ENCODE measurements at places on chromosomes 2 and 18. TPM values are rescaled to one million over a fixed set of nuclear protein-coding genes. Genes with fewer than 3 reads are reported as not detected.

The ALPP gene
- total RNA-seq, result not detected

The C2orf78 gene
- total RNA-seq, result not detected

The PPP1R1C gene
- total RNA-seq, result not detected

The RIT2 gene
- total RNA-seq, result not detected

The POTEF gene
- total RNA-seq, result not detected

The G6PC2 gene
- total RNA-seq, result not detected

The PAX3 gene
- total RNA-seq, result not detected

The ACADL gene
- not detected for total RNA-seq

The UGT1A8 gene
- total RNA-seq, result not detected

The ORMDL1 gene
- 76.7 TPM for total RNA-seq

The GALNT13 gene
- total RNA-seq, result not detected

The CNRIP1 gene
- not detected for total RNA-seq

The KCNS3 gene
- total RNA-seq, result not detected

The WDSUB1 gene
- total RNA-seq, result 5.1 TPM

The DPP10 gene
- not detected for total RNA-seq

DNA sequence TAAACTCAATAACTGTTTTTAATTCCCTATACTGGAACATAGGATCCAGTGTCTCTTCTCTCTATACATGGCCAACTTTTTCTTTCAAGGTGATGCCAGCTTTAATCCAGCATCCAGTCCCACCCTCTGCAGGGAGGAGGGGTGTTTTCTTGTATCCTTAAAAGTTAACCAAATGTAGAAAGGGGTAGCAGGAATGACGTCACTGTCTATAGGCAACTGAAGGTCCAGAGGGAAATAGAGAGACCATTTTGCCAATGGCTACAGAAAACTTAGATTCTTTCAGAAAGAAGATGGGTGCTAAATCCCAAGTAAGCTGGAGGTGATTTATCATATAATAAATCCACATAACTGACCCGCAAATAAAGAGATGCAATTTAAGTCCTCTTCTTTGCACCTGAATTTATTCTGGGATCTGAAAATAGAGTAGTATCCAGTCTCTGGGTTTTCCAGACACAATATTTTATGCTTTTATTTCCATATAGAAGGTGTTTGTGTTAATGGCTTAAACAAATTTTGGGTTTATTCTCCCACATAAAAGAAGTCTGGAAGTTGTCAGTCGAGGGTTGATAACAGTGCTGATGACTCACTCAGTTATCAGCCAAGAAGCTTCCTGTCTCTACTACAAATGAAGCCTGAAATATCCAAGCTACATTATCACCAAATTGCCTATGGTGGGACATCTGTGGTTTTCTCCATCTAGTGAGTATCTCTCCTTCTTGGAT, 5.7 kb upstream of the DNER start:
- no peak for DNase-seq

DNA sequence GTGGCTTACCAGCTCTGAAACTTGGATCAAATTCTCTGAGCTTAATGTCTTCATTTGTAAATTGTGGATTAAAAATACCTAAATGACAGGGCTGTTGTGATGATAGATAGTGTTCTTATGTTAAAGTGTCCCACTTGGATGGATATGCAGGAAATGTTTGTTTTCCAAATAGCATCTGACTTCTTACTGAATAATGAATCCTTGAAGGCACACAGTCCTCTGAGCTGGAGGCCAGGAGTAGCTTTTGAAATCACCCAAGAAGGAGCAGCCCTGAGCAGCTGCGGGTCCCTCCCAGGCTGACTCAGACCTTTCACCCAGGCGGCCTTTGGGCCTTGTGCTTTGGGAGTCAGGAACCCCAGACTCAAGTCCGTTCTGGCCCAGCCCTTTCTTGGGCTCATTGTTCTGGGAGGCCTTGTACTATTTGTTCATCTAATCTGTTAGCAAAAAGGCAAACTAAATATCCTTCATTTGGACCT, 173.0 kb upstream of the GATA6 start:
- DNase-seq, result no peak

- no peak for DNase-seq
These were observed 24.7 kb downstream of the TLK1 start for GRCh38 chr2:171136024-171136423.

DNA sequence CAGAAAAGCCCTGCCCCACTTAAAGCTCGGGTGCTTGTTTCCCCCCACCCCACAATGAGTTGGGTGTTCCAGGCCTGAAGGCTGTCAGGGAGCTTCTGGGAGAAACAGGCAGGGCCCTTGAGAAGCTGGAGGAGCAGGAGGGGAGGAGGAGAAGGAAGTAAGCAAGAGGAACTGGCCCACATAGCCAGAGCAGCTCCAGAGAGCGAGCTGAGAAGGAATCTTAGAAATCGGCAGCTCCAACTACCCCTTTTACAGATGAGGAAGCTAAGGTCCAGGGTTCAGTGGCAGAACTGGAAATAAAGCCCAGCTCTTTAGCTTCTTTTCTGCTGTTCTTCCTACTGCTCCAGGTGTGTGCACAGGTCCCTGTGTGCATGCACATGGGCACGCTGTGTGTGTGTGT, 12.7 kb upstream of the KCNK3 start:
- DNase-seq, result no peak

DNA sequence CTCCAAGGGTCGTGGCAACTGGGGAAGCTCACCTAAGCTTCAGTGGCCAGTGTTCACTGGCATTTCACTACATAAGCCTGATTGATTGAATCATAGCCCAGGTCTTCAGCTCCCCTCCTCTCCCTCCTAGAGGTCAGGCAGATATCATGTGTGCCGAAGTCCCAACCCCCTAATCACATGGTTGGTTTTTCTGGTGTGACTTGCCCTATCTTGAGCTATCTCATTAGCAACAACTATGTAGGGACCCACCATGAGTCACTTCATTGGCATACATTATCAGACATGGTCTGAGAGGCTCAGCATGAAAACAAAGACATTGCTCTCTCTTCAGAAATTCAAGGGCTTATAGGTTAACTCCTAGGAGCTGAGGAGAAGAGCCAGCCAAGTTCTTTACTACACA, 76.8 kb downstream of the LYPD1 start:
- DNase-seq, result no peak

DNA sequence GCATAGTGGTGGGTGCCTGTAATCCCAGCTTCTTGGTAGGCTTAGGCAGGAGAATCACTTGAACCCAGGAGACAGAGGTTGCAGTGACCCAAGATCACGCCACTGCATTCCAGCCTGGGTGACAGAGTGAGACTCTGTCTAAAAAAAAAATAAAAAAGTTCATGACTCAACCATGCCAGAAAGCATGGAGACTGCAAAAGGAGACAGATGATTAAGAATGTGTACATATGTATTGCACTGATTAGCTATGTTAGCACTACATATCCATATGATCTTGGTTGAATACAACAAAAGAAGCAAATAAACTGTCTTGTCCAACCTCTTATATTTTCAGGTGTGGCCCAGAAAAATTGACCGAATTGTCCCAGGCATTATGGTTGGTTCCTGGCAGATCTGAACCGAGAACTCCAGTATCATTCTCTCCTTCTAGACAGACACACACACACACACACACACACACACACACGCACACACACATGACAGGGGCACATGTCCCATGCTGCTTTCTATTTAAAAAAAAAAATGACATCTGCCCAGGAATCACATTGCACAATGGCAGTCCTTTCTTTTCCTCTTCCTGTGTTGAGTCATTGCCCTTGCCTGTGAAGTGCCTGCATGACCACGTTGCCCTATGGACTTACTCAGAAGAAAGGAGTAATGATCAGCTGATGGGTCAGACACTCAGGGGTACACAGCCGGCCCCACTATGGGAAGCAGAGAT, 65.6 kb downstream of the MYCN start:
- DNase-seq, result no peak

- no peak for DNase-seq
These were observed 35.8 kb downstream of the CASP10 start for GRCh38 chr2:201218780-201219179.

DNA sequence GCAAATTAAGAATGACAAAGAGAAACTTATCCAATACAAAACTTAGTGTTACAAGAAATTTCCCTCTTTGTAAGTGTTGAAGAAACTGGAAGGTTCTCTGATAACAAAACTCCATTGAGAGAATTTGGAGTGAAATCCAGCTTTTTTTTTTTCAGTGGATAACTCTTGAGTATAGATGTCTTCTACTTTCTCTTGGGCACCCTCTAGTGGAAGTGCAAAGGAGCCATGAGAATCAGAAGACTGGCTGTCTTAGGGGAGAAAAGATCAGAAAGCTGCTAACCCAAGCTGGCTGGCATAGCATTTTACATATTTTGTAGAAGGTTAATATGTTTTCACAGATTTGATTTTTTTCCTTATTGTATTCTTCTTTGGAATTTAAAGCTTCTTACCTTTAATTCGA, 138.8 kb upstream of the SATB2 start:
- no peak for DNase-seq

DNA sequence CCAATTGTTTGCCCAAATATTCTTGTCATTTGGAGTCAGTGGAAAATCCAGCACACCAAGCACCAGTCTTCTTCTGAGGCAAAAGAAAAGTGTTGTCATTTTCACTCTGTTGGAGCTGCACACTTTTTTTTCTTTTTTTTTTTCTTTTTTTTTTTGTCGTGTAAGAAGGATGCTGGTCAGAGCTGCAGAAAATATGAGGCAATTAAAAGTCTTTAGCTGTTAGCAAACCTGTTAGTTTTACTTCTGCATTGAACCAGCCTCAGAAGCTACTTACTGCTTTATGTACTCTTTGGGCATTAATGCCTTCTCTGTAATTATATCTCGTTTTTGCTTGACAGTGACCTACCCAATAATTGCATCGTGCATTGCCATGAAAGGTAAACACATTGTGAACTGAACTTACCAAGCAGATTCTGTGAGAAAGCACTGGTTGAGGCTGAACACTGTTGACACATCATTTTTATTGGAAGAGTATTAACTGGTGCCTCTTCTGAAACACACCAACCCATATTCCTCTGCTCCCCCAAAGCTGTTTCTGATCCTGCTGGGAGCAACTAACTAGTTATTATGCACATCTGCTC, 165.4 kb downstream of the CAPN13 start:
- no peak for DNase-seq

- DNase-seq, result no peak
These were observed 554.8 kb downstream of the PIK3C3 start for GRCh38 chr18:42509750-42510415.

- DNase-seq, result no peak
These were observed 395.4 kb upstream of the ACVR2A start for GRCh38 chr2:147449323-147449991.

- no peak for DNase-seq
These were observed 159.7 kb upstream of the BOD1L2 start for GRCh38 chr18:56987236-56987635.

- DNase-seq, result no peak
These were observed 184.1 kb downstream of the MTCL1 start for GRCh38 chr18:8889489-8889888.

GRCh38 chr2:26080356-26080755, 46.5 kb downstream of the RAB10 start:
- no peak for DNase-seq

GRCh38 chr2:31998731-31999383, 12.0 kb downstream of the MEMO1 start:
- DNase-seq, result no peak

GRCh38 chr18:13548966-13549879, 177.1 kb downstream of the FAM210A start:
- DNase-seq, result peak; percentile 8

DNA sequence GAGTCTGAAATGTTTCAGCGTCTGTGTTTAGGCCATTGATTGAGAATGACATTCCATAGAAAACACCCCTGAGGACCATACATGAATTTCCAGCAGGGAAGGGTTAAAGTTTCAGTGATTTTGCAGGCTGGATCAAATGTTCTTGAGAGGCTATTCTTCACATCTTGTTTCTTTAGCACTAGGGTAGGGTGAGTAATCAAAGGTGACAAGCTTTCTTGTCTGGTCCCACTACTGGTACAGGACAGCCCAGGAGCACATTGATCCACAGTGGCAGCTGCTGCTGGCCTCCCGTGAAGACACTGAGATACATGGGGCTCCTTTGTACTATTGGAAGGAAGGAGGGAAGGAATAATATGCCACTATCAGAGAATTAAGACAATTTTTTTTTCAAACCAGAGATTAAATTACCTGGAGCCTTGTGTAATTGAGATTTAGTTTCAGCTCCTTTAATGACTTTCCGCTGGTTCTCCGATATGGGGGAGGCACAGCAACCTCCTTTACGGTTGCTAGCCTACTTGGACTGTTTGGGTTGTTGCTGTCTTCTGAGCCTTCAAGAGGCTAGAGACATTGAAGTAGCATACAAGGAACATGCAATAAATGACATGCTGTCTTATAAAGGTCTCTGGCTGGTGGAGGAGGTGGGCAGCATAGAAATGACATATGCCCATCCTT, 368.9 kb downstream of the SOX11 start:
- no peak for DNase-seq

GRCh38 chr2:209577376-209578357, 153.8 kb downstream of the MAP2 start:
- DNase-seq, result no peak

- no peak for DNase-seq
These were observed 84.5 kb upstream of the TANK start for GRCh38 chr2:161075701-161076100.

GRCh38 chr2:84278386-84278785, 180.7 kb downstream of the SUCLG1 start:
- DNase-seq, result no peak

- DNase-seq, result no peak
These were observed 4.3 kb downstream of the IGFBP5 start for GRCh38 chr2:216690853-216691741.

DNA sequence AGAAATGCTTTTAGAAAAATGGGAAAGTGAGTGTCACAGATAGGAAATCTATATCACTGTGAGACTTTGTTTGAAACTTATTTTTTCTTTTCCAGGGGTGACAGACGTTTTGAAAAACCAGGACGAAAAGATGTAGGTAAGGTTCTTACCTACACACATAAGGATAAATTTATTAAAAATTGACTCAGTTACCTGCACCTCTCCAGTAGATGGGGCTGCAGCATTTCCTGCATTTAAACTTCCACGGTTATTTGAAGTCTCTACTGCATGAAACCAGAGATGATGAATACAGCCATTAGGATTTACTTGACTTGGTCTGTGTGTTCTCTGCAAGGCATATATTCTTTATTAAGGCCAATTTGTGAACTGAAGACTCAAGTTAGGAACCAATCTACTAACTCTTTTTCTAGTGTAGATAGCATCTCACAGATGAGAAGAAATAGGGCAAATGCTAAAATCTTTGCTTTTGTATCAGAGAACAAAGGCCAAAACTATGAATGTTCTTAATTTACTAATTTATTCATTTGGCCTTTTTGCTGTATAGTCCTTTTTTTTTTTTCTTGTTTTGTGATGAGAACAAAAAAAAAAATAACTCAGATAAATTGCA, 15.0 kb downstream of the KCNJ13 start:
- peak; percentile 57 for DNase-seq

- peak; percentile 34 for DNase-seq
These were observed 84.2 kb downstream of the LRRFIP1 start for GRCh38 chr2:237711458-237712150.

DNA sequence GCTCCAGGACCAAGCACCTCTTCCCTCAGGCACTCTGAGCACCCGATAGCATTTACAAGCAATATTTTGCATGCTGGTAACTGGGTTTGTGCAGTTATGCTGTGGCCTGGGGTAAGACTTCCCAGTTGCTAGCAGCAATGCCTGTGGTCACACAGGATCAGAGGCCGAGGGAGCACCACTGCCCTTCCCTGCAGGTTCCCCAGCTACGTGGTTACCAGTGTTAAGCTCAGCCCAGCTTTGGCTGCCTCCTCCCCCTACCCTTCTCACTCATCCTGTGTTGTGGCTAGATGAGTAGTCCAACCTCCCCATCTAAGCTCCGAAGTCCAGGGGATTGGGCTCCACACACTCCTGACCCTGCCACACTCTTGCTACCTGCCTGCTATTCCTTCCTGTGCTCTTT, 141.1 kb downstream of the CELF4 start:
- no peak for DNase-seq

All from activated CD8-positive, alpha-beta memory T cell treated with anti-CD3 and anti-CD28 coated beads, Interleukin-2, amount 10 ng/mL, durations not matched to agents 7 days and 5 days (primary cell).